ENCODE measurements at places on chromosomes 2 and 18.

- no peak for DNase-seq
Observed at GRCh38 chr2:9763356-9764152, 79.7 kb upstream of the TAF1B start.

- DNase-seq, result no peak
Observed at GRCh38 chr2:49255409-49255971, 101.2 kb upstream of the FSHR start.

- DNase-seq, result no peak
Observed at GRCh38 chr2:32663864-32664263, 36.0 kb downstream of the TTC27 start.

- DNase-seq, result peak; percentile 25
Observed at GRCh38 chr2:131154071-131154531, 49.0 kb downstream of the PLEKHB2 start.

DNA sequence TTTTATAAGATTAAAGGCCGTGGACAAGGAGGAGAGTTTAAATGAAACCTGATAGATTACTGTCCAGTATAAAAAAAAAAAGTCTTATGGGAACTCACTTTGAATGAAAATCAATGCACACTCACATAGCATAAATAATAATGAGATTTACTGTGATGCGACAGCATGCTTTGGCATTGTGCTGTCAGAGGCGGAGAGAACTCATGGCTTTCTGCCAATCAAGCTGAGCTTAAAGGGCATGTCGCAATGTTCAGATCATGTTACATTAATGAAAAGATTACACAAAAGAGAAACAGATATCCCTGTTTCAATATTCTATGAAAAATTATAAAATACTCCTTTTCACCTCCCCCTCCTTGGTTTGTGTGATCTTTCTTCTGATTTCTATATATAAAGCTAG lies 310.8 kb downstream of the ERBB4 start:
- no peak for DNase-seq

- DNase-seq, result no peak
Observed at GRCh38 chr2:221502270-221503010, 69.7 kb downstream of the EPHA4 start.

DNA sequence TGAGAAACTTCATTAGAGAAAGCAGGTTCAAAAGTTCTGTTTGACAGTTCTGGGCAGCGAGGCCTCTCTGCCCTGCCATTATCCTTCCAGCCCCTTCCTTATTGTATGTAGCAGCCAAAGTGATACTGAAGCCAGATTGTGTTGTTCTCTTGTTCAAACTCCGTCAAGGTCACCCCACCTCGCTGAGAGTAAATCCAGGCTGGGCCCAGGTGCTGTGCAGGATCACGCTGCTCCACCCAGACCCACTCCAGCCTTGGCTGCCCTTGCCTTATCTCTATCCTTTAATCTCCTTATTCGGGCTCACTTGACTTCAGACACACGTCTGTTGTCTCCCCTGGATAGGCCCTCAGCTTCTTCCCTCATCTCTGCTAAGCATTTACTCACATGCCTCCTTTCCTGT lies 196.1 kb downstream of the CPS1 start:
- no peak for DNase-seq

DNA sequence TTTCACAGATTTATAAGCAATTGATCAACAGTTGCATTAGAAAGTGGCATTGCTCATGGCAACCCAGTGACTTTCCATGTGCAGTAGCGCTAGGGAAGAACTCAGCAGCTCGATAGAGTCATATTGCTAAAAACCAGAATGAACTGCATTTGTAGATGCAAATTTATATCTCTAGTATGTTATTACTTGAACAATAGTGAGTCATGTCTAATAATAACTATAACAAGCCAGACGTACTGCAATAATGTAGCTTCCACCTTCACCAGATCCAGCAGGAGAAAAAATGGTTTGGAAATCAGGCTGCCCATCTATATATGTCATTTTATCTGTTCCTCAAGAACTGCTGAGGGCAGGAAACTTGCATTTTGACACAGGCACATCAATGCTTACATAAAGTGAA lies 66.5 kb upstream of the FIGN start:
- DNase-seq, result no peak

- no peak for DNase-seq
Observed at GRCh38 chr2:126894585-126895182, 4.0 kb upstream of the TEX51 start.

GRCh38 chr2:112604952-112605351 lies 20.5 kb downstream of the CHCHD5 start:
- DNase-seq, result no peak

DNA sequence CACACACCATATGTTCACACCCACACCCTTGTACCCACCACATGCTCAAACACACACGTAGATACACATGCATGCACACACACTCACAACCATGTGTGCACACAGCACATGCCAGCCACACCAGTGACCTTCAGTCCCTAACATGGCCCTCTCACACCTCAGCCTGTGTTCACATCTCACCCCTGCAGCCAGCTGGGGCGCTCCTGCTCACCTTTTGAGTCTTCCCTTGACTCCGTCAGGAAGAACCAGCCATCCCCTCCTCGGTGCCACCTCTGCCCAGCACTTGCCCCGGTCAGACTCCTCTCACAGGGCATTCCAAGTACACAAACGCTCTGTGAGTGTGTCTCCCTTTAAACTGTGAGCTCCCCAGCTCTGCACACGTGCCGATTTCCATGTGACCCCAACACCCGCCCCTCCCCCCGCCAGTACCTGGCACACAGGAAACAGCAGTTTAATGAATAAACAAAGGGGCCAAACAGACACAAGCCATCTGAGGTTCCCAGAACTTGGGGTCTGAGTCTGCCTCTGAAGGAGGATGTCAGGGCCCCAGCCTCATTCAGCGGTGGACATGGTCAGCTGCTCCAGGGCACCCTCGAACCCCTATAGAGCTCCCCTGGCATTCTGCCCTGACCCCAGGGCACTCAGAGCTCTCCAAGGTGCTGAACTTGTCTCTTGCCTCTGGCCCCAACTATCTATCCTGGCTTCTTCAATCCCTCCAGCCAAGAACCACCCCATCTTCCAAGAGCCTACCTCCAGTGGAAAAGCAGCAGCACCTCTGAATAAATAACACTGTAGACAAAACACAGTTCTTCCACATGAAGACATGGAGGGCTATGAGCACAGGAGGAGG lies 252.9 kb downstream of the ATAD2B start:
- DNase-seq, result no peak

DNA sequence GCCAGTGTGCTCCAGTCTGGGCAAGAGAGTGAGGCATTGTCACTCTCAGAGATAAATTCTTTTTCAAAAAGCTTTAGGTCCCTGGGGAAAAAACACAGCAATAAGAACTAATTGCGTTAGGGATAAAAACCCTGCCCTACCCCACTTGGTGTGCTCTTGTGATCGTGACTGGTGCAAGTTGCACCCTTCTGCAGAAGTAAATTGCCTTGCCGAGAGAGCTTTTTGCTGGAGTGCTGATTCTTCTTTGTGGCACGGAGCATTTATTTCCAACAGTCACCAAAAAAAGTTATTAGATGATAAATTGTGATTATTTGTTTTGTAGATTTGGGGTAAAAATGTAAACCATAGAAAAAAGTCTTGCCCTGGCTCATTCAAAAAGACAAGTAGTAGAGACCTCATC lies 12.3 kb upstream of the GPR55 start:
- no peak for DNase-seq

DNA sequence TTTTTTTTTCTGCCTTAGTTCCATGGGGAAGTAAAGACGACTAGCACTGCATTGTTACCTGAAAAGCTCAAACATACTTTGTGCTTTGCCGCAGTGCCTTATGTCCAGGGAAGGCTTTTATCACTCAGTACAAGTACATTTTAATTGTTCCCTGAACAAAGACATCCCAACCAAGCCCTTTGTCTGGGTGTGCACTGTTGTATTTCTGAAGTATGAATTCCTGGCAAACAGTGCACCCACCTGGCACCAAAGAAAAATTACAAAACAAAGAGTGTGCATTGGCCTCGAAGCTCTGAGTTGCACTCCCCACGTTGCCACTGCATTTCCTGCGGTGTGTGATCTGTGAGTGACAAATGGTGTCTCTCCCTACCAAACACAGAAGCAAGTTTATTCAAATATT lies 858.5 kb upstream of the PIK3C3 start:
- no peak for DNase-seq

- no peak for DNase-seq
Observed at GRCh38 chr2:108330979-108331378, 42.3 kb downstream of the SULT1C2 start.

- DNase-seq, result no peak
Observed at GRCh38 chr2:225889452-225889851, 489.9 kb downstream of the NYAP2 start.

GRCh38 chr2:156356014-156356754 lies 23.7 kb upstream of the NR4A2 start:
- DNase-seq, result no peak

DNA sequence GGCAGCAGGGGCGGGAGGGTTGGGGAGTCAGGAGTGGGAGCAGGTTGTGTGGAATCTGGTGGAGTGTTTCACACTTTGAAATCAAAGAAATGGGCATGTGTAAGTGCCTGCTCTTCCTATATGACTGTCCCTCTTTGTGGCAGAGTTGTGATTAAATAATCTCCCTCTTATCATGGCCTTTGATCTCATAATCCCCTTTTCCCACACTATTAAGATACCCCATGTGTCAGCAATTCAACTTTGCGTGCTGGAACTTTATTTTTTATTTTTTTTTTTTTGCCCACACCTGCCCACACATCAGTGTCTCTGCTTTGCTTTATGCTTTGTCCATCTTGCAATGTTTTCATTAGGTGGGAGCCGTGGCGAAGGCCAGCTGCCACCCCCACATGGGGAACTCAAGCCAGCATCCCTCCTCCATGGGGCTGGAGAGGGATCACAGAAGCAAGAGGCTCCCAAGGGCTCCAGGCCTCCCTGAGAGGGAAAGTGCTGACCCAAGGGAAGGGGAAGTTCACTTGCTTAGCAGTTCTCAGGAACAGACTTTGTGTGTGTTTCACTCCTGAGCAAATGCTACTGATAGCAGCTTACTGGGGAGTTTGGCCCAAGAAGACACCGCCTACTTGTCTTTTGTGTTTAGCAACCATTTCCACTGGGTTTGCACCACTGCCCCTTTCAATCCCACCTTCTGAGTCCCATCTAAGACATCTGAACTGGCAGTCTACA lies 243.4 kb downstream of the BCL11A start:
- no peak for DNase-seq

GRCh38 chr2:44086629-44087028 lies 82.0 kb upstream of the PPM1B start:
- DNase-seq, result no peak

- no peak for DNase-seq
Observed at GRCh38 chr2:233821709-233822100, 32.6 kb downstream of the HJURP start.
